ENCODE measurements at places on chromosomes 1 and 21.
A peak's percentile ranks its signal among the peaks of the same experiment; 100 is the strongest.

DNA sequence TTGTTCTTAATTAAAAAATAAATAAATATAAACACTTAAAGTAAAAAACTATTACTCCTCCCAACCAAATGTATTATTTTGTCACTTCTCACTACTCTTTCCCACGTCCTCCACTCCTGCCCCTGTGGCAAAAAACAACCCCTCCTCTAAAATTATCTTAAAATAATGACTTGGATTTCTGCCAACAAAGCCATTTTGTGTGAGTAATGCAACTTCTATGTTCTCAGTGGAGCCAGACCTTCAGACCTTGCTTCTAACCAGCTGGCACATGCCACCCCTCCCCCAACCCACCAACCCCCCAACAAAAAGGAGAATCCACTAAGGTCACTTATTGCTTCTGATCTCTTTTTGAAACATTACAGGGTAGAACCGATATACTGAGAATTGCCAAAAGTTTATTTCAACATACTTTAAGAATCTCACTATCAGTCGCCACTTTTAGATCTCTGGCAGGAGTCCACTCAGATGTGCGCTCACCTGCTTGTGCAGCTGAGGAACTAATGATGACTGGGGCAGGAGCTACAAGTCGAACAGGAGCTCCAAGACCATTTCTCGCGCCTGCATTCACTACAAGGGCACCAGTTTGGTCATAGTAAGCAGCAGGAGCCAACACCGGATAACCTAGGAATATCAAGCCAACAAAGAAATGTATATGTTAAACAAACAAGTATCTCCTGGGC is 58.3 kb upstream of the SDC3 start:
- peak; percentile 77 for DNase-seq

GRCh38 chr1:55700359-55701130 is 485.4 kb upstream of the USP24 start:
- no peak for DNase-seq

- DNase-seq = no peak
Measured at GRCh38 chr1:54608566-54609230, 14.6 kb downstream of the FAM151A start.

DNA sequence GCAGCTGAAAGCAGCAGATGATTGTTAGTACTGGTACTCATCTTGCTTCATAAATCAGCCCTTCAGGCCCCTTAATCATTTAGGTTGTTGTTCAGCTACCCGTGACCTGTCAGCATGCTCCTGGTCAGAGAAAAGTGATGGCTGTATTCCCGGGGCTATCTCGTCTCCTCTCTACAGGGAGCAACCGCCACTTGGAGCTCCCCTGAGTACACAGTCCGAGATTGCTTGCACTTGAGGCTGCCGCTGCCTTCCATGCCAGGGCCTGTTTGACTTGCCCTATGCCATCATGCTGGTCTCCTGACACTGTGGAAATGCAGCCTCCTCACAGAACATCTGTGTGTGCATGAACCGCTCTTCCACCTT is 97.5 kb downstream of the SPATA46 start:
- DNase-seq = no peak

All from RWPE1 (cell line).